ENCODE measurements at places on chromosomes 4 and X.

DNA sequence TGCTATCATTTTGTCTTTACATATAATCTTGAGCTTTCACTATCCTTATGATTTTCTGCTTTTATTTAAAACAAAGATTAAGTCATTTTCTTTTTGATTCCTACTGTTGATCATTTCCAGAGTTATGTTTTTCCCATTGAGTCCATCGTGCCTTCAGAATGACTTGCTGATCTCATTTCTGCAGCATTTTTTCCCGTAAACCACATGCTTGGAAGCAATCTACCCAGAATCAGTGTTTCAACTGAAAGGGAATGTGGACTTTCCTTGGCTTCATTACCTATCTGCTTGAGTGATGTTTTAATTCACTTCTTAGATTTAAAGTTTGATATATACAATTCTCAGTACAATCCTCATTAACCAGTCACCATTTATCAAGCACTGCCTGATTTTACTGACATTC lies 192.4 kb upstream of the FSTL5 start:
- no peak for DNase-seq

- no peak for DNase-seq
Measured at GRCh38 chrX:108245462-108245861, 153.9 kb downstream of the ATG4A start.

DNA sequence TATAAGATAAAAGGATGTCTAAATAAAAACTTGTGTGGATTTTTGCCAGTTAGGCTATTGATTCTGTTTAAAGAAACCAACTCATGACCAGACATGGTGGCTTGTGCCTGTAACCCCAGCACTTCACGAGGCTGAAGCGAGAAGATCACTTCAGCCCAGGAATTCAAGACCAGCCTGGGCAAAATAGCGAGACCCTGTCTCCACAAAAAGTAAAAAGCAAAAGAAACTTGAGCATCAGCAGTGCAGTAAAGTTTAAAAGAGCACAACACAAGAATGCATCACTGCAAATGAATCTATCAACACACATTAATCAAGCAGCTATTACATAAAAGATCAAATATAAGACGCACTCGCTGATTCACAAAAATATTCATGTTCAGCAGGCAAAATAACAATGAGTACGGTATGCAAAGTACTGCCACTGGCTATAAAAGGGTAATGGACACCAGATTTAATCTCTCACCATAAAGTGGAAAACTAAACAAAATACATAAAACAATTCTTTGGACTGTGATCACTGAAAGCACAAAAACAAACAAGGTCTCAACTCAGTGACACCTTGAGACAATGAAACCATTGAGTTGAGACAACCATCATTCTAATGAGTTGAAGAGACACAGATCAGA lies 41.3 kb downstream of the LRBA start:
- DNase-seq = no peak

- DNase-seq = no peak
Measured at GRCh38 chr4:7653510-7654369, 219.0 kb upstream of the PSAPL1 start.

- DNase-seq = no peak
Measured at GRCh38 chr4:175927121-175927520, 115.1 kb upstream of the GPM6A start.

DNA sequence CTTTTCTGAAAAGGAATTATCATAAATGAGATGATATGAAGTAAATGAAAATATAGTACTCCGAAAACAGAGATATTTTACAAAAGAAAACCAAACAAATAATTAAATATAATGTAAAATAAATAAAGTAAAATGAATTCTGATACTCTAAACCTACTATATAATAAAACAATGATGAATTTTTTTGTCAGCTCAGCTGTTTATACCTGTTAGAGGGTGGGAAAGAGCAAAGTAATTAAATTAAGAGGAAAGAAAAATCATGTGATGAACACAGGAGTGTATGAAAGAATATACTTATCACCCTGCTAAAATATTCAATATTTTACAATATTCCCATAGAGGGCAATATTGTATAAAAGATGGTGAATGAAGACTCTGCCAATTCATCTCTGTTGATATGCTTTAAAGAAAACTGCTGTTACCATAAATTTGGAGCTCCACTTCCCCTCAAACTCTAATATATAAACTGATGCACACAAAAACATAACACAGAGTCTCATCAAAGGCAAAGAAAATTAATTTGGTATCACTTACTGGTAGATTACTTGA lies 6.5 kb upstream of the NDST4 start:
- no peak for DNase-seq

- DNase-seq = no peak
Measured at GRCh38 chr4:80367737-80368136, 32.2 kb downstream of the CFAP299 start.

GRCh38 chrX:24241822-24242648 lies 71.8 kb downstream of the SUPT20HL2 start:
- DNase-seq = peak; percentile 62

DNA sequence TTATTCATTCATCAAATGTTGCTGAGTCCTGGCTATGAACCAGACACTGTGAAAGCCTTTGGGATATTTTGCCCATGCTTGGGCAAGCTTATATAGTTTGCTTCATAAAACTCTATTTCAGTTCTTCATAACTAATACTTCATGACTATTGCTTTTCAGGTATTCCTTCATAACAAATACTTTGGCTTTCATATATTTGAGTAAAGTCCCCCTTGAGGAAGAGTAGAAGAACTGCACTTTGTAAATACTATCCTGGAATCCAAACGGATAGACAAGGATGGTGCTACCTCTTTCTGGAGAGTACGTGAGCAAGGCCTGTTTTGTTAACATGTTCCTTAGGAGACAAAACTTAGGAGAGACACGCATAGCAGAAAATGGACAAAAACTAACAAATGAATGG lies 1.7 kb upstream of the AFP start:
- peak; percentile 20 for DNase-seq

DNA sequence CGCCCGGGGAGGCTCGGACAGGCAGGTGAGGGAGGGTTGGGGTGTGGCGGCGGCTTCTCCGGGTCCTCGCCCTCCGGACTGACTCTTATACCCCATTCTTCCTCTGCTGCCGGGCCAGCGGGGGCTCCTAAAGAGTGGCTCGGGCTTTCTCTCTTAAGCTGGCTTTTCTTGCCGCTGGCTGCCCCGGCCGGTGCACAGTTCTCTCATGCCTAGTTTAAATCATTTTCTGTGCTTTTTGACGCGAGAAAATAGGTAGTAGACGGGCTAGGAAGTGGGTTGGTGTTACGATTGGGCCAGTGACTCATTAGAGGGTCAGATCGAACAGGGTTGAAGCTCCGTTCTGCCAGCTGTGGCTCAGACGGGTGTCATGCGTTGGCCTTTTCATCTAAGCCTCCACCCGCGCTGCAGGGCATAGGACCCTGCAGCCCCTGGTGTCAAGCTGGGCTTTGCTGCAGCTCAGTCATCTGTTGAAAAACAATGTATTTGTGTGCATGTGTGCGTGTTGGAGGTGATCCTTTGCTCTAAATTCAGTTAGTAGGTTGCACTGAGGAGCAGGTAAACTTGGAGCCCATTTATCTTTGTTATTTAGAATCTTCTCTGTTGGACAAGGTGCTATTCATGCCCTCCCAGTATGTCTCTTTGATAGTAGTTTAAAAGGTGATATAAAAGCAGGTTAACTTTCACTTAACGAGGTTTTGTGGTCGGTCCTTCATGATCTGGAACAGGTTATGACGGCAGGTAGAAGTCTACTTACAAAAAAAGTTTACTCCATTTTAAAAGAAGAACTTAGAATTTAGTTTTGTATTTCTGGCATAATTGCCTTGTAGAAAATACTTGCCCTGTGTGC lies 802 bp downstream of the BMP2K start:
- DNase-seq = peak; percentile 80

DNA sequence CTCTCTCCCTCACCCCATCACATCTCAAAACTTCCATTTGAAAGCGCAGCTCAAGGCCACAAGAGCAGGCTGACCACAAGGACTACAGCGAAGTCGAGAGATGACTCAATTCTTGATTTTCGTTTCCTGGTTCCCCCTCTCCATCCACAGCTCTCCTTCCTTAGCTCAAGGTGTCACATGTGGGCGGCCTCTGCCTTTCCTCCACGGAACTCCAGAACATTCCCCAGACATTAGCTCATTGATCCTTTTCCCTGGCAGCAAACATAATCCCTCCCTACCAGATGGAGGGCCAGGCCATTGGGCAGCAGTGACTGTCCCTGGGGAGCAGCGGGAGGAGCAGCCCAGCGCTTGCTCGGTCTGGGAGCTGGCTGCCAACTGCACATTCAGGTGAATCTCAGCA lies 56.3 kb downstream of the CCDC149 start:
- DNase-seq = no peak

DNA sequence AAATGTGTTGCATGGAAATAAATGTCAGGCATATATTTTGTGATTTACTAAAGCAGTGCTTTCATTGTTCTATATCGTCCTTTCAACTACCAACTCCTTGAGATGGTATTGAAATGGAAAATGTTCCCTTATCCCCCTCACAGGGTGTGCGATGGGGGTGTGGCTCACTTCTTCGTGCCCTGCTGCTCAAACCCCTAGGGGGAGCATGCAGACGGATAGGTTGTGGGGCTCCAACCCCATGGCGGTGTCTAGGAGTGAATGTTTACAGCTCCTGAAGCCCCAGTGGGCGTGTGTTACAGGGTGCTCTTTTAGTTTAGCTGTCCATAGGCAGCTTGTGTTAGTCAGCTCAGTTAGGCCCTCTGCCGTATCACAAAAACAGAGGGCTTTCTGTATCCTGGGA lies 287.7 kb upstream of the EMCN start:
- DNase-seq = no peak

DNA sequence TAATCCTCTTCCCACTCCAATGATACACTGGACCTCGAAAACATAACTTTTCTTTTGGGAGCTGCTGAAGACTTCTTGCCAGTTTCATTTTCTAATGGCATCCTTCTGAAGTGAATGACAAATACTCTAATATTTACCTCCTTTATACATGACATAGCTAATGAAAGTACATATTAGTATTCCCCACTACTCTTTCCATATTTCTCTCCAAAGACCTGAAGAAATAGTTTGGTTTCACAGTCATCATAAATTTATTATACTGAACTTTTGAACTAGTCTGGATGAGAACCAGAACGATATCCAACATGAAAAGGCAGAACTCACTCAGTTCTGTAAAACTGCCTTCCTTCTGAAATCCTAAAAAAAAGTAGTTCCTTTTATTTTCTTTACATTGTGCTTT lies 139.1 kb downstream of the GPC3 start:
- DNase-seq = no peak

GRCh38 chr4:57320217-57320616 lies 210.0 kb upstream of the IGFBP7 start:
- DNase-seq = no peak

- no peak for DNase-seq
Measured at GRCh38 chrX:1932231-1932630, 317.4 kb downstream of the ASMT start.

DNA sequence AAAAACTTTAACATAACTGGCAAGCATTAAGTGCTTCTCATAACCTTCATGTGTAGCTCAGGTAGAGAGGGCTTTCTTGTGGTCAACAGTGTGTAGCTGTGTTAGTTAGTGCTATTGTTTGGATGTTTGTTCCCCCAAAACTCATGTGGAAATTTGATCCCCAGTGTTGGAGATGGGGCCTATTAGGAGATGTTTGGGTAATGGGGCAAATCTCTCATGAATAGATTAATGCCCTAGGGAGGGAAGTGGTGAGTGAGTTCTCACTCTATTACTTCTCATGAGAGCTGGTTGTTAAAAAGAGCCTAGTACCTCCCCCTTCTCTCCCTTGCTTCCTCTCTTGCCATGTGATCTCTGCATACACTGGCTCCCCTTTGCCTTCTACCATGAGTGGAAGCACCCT lies 16.5 kb upstream of the SLC25A43 start:
- DNase-seq = no peak

DNA sequence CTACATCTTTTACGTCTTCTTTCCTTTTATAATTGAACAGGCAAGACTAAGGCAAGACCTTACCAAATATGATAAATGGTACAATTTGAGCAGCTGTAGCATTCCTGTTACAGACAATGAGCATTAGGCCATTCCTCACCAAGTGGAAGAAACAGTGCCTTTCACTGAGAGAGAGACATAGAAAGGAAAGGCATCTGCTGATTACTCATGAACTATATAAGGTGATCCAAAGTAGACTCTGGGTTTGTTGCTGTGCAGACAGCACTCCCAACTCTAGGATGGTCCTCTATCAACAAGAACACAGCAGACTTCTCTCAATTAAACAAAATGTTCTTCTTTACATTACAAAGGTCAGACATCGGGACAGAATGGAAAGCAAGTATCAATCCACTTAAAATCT lies 91.9 kb downstream of the FAM13A start:
- DNase-seq = no peak

DNA sequence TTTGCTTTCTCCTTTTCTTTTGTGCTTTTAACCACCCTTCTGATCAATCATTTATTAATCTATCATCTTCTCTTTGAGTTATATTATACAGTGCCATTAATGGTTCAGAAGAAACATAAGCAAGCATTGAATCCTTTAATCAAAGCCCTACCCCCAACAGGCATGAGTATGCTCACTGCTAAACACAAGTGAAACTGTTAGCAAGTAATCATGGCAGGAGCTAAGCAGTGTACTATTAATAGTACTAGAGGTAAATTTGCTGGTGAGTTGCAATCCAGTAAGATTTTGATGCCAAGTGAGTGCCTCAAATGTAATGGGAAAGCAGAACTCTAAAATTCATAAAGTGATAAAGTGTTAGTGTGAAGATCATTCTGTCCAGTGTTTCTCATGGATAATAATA lies 57.2 kb downstream of the FNIP2 start:
- DNase-seq = no peak

DNA sequence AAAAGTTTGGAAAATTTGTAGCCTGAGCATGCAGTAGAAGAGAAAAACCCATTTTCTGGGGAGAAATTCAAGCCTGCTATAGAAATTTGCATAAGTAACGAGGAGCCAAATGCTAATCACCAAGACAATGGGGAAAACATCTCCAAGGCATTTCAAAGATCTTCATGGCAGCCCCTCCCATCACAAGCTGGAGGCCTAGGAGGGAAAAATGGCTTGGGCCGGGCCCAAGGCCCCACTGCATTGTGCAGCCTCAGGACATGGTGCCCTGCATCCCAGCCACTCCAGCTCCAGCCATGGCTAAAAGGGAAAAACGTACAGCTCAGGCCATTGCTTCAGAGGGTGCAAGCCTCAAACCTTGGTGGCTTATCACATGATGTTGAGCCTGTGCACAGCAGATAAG lies 87.7 kb downstream of the SHROOM4 start:
- DNase-seq = no peak
